ENCODE measurements at places on chromosomes 4 and X.

DNA sequence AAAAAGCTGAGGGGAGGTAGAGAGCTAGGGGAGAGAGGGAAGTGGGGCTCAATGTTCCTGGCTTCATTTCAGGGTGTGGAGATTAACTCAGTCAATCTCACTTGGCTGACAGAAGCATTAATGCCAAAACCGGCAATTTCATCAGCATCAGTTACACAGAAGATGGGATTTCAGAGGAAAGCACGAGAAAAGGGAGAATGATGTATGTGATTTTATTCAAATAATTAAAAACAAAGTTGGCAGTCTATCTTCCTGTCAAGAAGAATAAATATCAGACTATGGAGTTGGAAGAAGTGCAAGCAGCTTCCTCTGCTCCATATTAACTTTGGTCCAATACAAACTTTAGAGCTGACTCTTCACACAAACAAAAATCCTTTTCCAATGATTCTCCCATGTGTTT is 29.6 kb upstream of the HCCS start:
- no peak for DNase-seq

DNA sequence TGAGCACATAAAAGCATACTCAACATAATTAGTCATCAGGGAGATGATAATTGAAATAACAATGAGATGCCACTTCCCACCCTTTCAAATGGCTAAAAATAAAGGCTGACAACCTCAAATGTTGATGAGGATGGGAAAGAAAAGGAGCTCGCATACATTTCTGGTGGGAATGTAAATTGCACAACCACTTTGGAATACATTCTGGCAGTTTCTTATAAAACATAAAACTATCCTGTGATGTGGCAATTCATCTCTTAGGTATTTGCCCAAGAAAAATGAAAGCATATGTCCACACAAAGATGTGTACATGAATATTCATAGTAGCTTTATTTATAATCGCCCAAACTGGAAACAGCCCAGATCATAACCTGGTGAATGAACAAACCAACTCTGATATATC is 687 bp upstream of the ZNF275 start:
- DNase-seq = no peak

- no peak for DNase-seq
These were observed 644.4 kb downstream of the TRIML1 start for GRCh38 chr4:188783606-188784160.

GRCh38 chr4:3376266-3376665 is 65.5 kb upstream of the HGFAC start:
- no peak for DNase-seq

DNA sequence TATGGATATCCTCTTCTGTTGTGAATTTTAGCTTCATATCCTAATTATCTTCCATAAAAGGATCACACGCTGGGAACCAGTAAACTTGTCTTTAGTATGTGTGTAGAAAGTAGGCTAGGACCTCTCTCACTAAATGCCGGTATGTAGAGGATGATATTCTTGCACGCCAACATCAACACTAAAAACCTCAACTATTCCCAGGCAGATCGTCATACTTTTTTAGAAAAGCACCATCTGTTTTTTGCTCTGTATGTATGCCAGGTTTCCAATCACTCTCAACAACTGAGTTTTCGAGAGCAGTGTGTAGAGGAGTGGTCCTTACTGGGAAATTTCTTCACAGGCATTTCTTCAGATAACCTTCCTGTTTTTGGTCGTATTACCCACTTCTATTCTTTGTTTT is 283.6 kb downstream of the GALNTL6 start:
- DNase-seq = no peak

GRCh38 chrX:148872161-148872535 is 371.7 kb downstream of the AFF2 start:
- no peak for DNase-seq

DNA sequence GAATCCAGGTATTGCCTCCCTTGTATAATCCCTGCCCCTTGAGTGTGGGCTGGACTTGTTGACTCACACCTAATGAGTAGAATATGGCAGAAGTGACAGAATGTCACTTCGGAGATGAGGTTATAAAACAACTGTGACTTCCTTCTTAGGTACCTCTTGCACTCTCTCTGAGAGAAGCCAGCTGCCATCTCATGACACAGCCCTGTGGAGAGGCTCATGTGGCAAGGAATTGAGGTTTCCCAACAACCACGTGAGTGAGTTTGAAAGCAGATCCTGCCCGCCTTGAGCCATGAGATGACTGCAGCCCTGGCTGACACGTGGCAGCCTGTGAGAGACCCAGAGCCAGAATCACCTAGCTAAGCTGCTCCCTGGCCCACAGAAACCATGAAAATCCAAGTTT is 13.5 kb downstream of the ASB11 start:
- DNase-seq = no peak

- DNase-seq = no peak
These were observed 691.9 kb downstream of the TECRL start for GRCh38 chr4:63717384-63717783.

Data from activated T-helper 9 cell treated with anti-CD3 and anti-CD28 coated beads, Interleukin-2, amount 50 U/mL, for 16 hours (primary cell).